ENCODE measurements at places on chromosomes 5 and 9. TPM values are rescaled to one million over a fixed set of nuclear protein-coding genes. Genes with fewer than 3 reads are reported as not detected.

The ECSCR gene
- 3.9 TPM for total RNA-seq

DNA sequence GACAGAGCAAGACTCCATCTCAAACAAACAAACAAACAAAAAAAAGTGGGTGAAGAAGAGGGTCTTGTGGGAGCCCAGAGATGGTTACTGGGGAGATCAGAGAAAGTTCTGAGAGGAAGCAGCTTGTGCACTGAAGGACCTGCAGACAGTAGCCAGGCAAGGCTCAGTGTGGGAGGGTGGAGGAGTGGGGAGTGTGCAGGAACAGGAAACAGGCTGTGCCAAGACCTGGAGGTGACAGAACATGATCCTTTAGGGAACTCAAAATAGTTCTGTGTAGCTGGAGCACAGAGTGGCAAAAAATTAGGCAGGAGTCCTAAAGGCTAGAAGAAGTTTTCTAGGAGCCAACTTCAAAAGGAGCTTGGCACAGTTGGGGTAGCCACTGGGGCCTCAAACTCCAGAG lies 19.2 kb upstream of the NANS start:
- DNase-seq: peak; percentile 49

DNA sequence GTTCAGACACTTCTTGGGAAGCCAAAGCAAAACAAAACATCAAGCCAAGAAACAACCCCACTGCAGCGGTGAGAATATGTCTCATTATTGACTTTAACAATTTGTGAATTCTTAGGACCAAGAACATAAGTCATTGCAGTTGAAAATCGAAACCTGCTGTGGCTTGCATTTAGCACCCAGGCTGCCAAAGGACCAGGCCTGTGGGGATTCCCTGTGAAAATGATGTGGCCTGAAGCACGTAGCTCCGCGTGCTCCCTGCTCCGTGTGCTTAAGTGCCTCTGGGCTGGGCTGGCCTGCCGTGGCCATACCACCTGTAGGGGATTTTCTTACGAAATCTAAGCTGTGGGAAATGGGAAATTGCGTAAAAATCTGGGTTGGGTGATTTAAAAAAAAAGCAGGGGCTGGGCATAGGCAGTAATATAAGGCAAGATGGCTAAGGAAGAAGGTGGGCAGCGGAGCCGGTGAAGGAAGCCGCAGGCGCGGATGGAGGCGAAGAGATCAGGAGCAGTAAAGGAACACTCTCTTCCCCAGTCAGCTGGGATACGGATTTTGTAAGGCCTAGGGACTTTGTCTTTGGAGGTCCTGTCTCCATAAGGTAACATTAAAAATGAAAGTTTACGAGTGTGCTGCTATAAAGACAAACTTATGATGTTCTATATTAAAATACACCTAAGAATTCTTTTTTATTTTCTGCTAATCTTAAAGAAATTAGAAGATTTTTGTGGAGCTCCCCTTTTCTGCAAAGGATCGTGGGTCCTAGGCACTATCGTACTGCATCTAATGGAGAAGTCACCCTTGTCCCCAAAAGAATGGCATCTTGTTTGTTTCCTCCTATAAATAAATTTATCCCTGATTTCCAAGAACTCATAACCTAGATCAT lies 189.6 kb upstream of the SEMA6A start:
- DNase-seq: no peak

DNA sequence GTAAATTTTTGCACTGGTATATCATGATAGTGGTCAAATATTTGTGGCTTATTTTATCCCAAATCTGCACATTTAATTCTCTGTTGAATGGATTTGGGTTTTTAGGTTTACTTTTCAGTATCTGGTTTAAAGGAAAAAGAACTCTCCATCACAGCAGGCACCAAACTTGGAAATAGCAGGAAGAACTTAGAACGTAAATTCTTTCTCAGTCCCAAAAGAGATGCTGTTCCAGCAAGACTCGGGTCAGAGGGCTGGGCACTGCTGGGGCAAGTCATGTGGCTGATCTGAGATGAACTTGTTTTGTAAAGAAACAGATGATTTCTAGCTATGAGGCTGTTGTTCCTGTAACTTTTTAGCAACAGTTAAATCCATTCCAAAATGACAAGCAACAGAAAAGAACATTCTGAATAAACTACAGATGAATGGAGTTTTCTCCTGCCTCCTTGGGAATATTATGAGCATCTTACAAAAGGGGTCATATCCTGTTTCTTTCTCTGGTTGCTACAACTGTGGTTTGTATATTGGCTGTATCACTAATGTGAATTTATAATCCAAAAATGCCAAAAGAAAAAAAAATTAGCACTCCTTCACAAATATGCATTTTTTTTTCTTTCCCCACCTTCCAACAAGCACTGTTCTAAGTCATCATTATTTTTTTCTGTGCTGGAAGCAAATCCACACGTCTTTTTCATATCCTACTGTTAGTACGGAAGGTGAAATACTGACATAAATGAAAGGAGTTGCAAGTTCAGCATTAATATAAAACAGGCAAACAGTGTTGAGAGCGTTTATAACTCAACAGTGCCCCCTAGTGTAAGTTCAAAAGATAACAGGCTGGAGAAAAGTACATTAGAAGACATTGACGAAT lies 31.1 kb downstream of the OR2K2 start:
- peak; percentile 33 for DNase-seq

DNA sequence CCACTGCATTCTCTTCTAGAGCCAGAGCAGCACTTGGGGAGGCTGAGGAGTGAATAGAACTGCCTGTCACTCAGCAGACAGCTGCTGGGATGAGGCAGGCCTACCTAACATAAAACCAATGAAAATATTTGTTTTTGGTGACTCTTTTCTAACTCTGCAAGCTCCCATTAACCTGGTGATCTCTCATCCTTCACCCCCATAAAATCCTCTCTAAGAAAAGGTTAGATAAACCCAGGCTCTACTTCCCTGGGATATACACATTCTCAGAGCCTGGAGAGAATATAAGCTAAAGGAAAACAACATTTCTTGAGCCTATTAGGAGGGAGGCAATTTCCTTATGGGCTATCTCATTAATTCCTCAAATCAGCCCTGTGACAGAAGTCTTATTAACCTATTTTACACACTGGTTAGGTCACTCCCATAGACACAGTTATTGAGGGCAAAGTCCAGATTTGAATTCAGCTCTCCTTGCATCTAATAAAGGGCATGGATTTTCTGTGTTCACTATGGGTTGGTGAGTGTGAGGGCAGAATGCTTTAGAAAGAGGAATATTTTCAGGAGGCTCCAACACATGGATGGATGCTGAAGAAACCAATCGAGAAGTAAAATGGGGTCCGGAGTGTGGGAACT lies 492.9 kb downstream of the CCDC171 start:
- DNase-seq: no peak

DNA sequence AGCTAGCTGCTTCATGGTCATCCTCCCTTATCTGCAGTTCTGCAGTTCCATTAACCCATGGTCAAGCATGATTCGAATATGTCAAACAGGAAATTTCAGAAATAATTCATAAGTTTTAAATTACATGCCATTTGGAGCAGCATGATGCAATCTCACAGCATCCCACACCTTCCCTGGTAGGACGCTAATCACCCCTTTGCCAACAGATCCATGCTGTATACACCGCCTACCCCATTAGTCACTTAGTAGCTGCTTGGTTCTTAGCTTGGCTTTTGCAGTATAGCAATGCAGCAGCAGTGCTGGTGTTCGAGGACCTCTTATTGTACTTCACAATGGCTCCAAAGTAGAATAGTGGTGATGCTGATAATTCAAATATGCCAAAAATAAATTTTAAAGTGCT lies 739.7 kb upstream of the CDH9 start:
- no peak for DNase-seq

GRCh38 chr5:134614450-134615085 lies 18.1 kb downstream of the SAR1B start:
- no peak for DNase-seq

The CATSPER3 gene
- 1.1 TPM for total RNA-seq

The NIM1K gene
- 0.20 TPM for total RNA-seq

DNA sequence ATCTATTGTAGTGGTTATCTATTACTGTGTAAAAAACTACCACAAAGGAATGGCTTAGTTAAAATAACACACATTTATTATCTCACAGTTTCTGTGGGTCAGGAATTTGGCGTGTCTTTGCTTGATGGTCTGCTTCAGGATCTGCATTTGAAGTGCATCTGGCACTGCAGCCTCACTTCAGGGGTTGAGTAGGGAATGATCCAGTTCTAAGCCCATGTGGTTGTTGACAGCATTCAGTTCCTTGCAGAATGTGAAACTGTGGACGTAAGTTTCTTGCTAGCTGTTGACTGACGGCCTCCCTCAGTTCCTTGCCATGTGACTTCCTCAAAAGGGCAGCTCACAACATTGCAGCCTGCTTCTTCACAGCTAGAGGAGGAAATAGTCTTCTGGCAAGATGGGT lies 2.1 kb upstream of the OGN start:
- DNase-seq: peak; percentile 36

GRCh38 chr9:99628849-99629620 lies 192.7 kb upstream of the NR4A3 start:
- DNase-seq: no peak

DNA sequence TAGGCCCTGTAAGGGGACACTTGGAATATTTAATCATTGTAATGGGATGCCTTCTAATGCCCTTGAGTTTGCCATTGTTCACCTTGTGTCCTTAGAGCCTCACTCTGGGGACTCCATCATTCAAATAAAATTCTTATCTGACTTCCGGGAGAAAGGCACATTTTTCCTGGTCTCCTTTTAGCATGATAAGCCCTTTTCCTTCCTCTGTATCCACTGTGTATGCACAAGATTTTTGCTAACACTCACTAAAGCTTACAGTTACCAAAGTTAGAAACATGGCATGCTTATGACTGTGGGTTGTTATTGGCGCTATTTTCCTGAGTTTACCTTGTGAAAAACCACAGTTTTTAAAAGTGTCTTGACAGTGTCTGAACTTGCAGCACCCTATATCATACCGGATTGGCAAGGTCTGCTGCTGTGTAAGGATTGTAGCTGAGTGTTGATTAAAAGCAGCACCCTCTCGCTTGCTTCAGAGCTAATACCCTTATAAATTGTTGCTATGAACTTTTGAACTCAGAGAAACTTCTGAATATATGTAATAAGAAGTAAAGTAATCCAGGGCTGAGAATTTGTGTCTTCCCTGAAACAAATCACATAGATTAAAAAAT lies 46.4 kb downstream of the SNCAIP start:
- no peak for DNase-seq

DNA sequence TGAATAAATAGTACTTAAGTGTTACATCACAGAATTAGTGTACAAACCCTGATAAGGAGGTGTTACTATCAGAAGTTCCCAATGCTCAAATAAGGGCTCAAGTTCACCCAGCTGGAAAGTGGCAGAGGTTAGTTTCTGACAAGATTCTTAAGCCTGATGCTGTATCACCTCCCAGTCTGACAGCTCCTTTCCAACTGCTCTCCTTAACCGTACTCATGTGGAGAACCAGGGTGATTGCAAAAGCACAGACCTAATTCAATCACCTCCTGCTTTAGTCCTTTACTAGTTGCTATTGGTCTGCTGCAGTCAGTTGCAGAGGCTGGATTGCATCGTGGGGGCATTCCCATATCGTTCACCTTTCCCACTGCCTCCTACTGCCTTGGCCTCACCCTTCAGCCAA lies 100.4 kb upstream of the ZNF618 start:
- no peak for DNase-seq

GRCh38 chr5:57499262-57500050 lies 16.8 kb upstream of the ACTBL2 start:
- DNase-seq: no peak

- no peak for DNase-seq
Measured at GRCh38 chr5:65926893-65927292, 518 bp downstream of the ERBIN start.

The GAPT gene
- total RNA-seq: 0.70 TPM

The OGN gene
- 17.6 TPM for total RNA-seq

The SIGMAR1 gene
- 47.7 TPM for total RNA-seq

The MPDZ gene
- total RNA-seq: 3.1 TPM

GRCh38 chr5:13749766-13750165 lies 194.7 kb downstream of the DNAH5 start:
- no peak for DNase-seq

DNA sequence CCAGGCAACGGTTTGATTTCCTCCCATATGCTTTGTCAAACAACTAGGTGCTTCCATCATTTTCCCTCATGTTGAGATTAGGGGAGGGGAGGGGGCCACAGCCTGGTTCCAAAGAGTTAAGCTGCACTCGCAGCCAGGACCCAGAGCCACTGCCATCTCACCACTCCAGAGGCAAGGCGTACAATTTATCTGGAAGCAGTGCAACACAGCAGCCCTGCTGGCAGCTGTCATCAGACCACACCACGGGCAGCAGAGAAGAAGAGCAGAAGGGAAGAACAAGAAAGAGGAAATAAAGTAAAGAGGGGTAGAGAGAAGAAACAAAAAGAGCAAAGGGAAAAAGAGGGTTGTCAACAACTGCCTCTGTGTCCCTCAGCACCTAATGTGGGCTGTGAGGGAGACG lies 38.9 kb downstream of the MED27 start:
- no peak for DNase-seq

The MEIKIN gene
- total RNA-seq: not detected

The FOXD4 gene
- 0.24 TPM for total RNA-seq

The RNF180 gene
- 2.0 TPM for total RNA-seq

DNA sequence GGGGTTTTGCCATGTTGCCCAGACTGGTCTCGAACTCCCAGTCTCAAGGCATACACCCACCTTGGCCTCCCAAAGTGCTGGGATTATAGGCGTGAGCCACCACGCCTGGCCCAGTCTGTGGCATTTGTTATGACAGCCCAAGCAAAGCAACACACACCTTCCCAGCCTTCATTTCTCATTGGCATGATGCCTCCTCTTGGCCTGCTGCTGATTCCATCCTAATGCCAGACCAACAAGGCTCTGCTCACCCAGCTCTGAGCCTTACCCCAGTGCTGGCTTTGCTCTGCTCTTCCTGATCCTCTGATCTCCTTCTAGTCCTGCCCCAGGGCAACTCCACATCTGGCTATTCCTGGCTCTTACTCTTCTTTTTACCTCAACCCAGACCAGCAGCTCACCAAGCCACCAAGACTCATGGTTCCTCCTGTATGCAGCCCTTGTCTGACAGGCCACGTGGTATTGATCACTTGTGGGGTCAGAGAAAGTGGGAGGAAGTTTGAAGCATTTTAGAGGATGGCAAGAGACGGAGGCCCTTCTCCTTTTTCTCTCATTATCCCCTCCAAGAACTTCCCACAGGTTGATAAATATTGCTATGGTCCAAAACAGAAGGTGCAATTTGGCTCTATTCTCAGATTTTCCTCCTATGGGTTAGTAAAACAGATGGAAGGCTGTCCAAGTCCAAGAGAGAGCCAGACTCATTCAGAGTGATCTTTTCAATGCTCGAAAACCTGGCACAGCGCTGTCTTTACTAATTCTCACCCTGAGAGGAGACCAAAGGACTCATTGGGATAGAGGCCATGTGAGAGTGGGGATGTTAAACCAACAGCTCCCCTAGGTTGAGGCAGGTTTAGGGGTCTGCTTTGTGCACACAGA lies 958 bp downstream of the CD180 start:
- DNase-seq: no peak

The RICTOR gene
- 31.0 TPM for total RNA-seq

Measured in left colon (tissue), 2 donors.